ENCODE measurements at places on chromosomes 13 and 19. TPM values are rescaled to one million over a fixed set of nuclear protein-coding genes. Genes with fewer than 3 reads are reported as not detected.

GRCh38 chr19:31378404-31378803 lies 29.2 kb upstream of the TSHZ3 start:
- peak; percentile 95 for DNase-seq

- DNase-seq = peak; percentile 50
Observed at GRCh38 chr13:24022568-24022967, 125.3 kb upstream of the C1QTNF9B start.

DNA sequence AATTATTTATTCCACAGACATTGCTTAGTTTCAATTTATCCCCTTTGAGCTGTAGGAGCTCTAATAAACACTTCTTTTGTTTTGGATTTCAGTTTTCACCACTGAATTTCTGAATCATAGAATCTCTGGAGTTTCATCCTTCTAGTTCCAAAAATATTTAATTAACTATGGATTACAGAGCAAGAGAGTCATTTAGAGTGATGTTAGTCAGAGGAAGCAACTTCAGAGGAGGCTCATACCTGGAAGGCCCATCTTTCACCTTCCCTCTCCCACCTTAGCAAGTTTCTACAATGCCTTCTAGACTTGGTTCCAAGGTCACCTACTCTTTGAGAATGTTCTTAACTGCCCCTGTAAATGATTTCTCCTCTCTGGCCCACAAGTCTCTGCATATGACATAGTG lies 353.2 kb downstream of the SPRY2 start:
- no peak for DNase-seq

- DNase-seq = no peak
Observed at GRCh38 chr19:39816287-39817048, 17.5 kb downstream of the DYRK1B start.

Gene ZNF506
- total RNA-seq = 6.1 TPM

DNA sequence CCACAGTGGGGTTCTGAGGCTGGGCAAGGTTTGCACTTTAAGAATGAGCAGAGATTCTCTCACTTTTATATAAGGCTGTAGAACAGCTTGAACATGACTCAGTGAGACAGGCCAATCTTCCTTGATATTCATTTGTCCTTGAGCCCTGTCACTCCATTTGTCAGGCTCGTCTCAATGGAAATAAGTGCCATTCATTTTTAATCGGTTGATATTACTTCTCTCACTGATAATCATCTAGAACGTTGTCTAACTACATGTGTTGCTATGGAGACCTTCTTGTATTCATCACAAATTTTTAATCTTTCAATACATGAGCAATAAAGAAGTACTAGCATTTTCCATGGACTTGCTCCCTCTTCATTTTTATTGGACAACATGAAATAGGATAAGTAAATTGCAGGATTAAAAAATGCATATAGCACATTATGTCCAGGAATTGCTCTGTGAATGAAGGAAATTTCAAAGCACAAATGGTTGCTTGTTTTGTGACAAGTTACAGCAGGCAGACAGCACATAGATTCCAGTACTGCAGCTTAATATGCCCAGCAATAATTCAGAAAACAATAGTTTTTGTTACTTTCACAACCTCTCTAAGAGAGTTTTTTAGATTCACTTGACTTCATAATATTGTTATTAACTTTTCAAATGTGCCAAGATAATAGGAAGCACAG lies 1178.4 kb upstream of the ATXN8OS start:
- DNase-seq = no peak

All from IMR-90 (cell line).